ENCODE measurements at places on chromosomes 11 and 22.

DNA sequence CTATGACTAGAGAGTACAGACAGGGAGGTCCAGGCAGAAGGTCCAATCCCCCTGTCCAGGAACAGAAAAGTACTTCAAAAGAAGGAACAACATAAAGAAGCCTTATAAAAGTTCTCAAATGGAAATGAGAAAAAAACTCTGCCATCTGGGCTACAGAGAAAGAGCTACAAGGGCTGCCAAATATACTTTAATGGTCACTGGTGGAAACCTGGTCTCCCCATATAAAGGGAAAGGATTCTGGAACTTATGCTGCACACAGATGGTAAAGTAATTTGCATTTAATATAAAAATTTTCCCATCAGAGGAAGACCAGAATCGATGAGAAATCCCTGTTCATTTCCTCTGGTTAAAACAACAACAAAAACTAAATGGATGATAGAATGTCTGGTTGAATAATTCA lies 119.4 kb upstream of the MTMR2 start:
- no peaks in the 10 kb centered on the region for H3K36me3 ChIP-seq
- H3K27me3 ChIP-seq = no peaks in the 10 kb centered on the region
- H3K4me1 ChIP-seq = no peaks in the 10 kb centered on the region
- H3K27ac ChIP-seq = no peak overlapping the region
- H3K4me3 ChIP-seq = no peak overlapping the region
- DNase-seq = no peak

DNA sequence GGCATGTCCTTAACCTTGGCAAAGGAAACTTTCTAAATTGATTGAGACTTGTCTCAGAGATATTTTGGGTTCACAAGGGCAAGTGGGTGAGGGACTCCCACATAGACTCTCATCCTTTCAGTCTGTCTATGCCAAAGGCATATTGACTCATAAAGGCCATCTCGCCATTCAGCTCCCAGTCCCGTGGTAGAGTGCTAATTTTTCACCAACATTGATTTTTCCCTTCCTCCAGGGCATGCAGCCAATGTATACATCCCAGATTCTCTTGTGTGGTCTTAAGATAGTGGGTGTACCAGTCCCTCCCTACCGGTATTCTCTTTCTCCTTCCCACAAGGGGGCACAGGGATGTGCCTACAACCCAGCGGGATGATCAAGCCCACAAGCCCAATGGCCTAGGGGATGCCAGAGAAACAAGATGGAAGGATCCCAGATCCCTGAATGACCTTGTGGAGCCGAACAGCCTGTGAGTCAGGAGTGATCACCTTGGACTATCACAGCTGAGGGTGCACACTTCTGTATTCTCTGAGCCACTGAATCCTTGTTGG lies 7.9 kb downstream of the C11orf96 start:
- no peak for DNase-seq
- H3K4me3 ChIP-seq = no peak overlapping the region
- H3K27me3 ChIP-seq = no peaks in the 10 kb centered on the region
- H3K27ac ChIP-seq = no peak overlapping the region
- peaks cover 3% of the 10 kb centered on the region for H3K4me1 ChIP-seq
- no peaks in the 10 kb centered on the region for H3K36me3 ChIP-seq

DNA sequence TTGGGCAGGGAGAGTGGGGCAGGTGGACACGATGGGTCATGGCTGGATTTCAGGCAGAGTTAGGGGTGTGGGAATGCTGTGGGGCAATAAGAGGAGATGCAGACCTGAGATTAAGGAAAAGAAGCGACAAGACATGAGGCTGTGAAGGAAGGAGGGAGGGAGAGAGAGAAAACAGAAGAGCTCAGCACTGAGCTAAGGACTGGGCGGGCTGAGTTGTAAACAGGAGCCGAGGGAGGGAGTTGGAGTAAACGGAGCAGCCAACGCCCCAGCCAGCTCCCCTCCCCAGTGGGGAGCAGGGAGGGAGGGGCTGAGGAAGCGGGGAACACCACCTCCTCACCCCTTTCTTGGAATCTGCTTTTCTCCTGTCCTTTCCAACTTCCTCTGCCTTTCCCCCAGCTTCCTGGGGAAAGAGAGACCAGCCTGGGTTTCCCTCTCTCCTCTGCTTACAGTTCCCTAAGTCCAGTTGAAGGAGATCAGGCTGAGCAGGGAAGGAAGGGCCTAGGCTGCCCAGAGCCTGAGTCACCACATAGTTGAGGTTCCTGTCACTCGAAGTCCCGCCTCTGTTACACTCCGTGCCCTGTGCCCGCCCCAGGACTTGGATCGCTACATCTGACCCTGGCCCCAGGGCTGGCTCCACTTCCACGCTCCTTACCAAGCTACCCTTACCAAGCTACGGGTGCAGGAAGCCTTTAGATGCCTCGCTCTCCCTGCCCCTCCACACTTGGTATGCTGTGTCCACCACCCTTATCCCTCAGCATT lies 6.7 kb upstream of the AHNAK start:
- H3K4me3 ChIP-seq = no peak overlapping the region
- H3K27me3 ChIP-seq = no peaks in the 10 kb centered on the region
- peak; percentile 97 for DNase-seq
- peak overlapping the region; percentile 77 for H3K27ac ChIP-seq
- H3K4me1 ChIP-seq = peaks cover 24% of the 10 kb centered on the region

DNA sequence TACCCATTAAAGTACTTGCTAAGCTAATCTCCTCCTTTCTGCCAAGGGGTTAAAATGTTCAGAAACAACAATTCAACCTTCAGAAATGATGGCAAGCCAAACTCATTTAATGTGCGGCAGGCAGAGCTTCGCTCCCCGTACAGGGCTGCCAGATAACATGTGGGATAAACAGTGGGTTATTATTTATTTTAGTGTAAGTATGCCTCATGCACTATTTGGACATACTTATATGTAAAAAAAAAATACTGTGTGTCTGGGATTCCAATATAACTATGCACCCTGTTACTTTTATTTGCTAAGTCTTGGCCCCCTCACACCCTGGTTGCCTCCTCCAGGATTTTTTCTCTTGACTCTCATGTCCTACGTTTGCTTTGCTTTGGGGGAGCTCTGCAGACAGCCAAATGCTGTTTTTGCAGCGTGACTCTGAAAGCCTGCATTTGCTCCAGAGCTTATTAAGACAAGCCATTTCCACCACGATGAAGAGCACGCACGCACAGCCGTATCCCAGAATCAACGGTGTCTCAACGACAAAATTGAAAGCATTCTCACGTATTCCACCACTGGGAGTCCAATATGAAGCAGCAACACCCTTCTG lies 86.5 kb upstream of the SHANK2 start:
- H3K27ac ChIP-seq = no peak overlapping the region
- H3K4me3 ChIP-seq = no peak overlapping the region
- no peaks in the 10 kb centered on the region for H3K27me3 ChIP-seq
- H3K36me3 ChIP-seq = no peaks in the 10 kb centered on the region

DNA sequence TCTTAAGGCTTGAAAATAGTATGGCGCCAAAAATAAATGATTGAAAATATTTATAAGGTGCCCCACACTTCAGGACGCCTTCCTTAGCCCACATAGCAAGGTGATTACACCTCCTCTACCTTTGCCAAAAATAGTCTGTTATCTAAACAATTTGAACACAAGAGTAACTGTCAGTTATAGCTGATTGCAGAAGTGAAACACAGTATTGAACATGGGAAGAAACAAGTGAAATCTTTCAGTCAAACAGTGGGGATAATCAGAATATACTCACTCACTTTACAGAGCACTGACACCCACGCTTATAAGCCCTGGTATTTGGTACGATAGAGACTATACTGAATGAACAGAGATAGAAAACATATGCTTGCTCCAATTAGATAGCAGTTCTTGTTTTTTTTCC lies 203.1 kb downstream of the RAB38 start:
- no peak for DNase-seq
- no peaks in the 10 kb centered on the region for H3K36me3 ChIP-seq
- no peaks in the 10 kb centered on the region for H3K27me3 ChIP-seq

DNA sequence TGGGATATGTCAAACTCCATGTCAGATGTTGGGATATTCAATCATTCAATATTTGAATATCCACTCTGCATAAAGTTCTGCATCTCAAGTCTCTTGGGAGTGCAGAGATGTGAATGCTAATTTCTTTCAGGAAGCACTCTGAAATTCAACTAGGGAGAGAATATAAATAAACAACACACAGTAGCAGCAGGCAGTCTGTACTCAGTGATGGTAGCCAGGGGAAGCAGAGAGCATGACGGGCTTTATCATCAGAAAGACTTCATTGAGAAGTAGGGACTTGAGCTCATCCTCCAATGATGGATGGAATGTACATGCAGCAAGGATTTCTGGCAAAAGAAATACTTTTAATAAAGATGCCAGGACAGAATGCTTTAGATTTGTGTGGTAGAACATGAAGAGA lies 9.8 kb upstream of the TEAD1 start:
- no peaks in the 10 kb centered on the region for H3K36me3 ChIP-seq
- H3K4me1 ChIP-seq = no peaks in the 10 kb centered on the region
- no peak for DNase-seq
- no peaks in the 10 kb centered on the region for H3K27me3 ChIP-seq
- H3K27ac ChIP-seq = no peak overlapping the region

- no peak overlapping the region for H3K27ac ChIP-seq
- H3K36me3 ChIP-seq = no peaks in the 10 kb centered on the region
- no peaks in the 10 kb centered on the region for H3K4me1 ChIP-seq
- H3K27me3 ChIP-seq = no peaks in the 10 kb centered on the region
Measured at GRCh38 chr11:113518716-113519495, 43.7 kb upstream of the DRD2 start.

DNA sequence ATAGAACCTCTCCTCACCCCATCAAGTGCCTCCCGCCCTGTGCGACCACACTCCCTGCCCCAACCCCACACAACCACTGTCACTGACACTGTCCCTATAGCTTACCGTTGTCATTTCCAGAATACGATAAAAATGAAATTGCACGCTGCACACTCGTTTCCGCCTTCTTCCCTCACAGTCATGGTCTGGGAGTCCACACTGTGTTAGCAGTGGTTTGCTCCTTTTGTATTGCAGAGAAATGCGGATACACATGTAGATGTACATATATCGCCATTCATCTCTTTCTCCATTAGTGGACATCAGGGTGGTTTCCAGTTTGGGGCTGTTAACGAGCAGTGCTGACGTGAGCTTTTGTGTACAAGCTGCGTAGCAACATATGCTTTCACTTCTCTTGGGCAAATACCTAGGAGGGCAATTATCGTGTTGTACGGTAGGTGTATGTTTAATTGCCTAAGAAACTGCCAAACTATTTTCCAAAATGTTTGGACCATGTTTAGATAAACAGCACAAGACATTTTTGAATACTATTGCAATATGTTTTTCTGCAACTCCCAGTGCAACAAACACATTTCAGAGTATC lies 59.2 kb upstream of the CD5 start:
- H3K27ac ChIP-seq = no peak overlapping the region
- H3K27me3 ChIP-seq = no peaks in the 10 kb centered on the region
- no peak overlapping the region for H3K4me3 ChIP-seq
- no peaks in the 10 kb centered on the region for H3K36me3 ChIP-seq
- no peak for DNase-seq

DNA sequence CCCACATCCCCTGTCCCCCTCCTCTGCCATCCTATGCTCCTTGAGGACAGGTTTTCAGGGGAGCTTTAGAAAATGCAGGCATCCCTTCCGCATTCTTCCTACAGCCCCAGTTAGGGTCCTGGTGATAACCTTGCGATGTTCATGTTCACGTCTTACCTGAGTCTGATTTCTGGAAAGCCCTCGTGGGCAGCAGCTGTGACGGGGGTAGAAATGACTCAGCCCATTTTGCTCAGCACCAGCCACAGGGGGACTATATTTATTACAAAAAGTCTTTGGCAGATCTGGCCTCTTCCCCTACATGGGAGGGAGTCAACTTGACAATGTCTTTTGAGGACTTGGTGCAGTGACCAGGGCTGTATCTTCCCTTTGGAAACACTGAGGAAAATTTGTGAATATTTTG lies 12.3 kb downstream of the PKNOX2 start:
- no peak overlapping the region for H3K27ac ChIP-seq
- H3K4me1 ChIP-seq = no peaks in the 10 kb centered on the region
- no peaks in the 10 kb centered on the region for H3K27me3 ChIP-seq
- H3K36me3 ChIP-seq = no peaks in the 10 kb centered on the region
- DNase-seq = no peak
- no peak overlapping the region for H3K4me3 ChIP-seq

DNA sequence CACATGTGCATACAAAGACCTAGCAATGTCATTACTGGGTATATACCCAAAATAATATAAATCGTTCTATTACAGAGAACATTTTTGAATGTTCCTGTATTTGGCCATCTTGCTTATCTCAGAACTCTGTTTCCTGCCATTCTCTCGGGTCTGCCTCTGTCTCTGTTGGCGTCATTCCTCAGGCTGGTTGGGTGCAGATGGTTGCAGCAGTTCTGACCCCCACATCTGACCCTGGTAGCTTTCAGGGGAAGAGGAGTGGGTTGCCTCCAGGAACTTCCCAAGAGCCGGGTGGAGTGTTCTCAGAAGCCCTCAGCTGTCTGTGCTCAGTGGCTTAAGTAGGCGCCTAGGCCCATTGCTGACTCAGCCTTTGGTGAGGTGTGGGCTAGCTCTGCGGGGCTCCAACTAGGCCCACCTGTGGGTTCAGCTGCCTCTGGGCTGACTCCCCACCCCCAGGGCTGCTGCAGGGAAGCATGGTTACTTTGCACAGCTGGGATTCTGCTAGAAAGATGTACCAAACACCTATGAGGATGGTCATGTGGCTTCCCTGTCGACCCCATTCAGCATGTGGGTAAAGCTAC lies 114.0 kb downstream of the TBC1D22A start:
- no peak overlapping the region for H3K27ac ChIP-seq
- H3K36me3 ChIP-seq = no peaks in the 10 kb centered on the region
- H3K4me3 ChIP-seq = no peak overlapping the region
- no peak for DNase-seq
- H3K27me3 ChIP-seq = no peaks in the 10 kb centered on the region

- no peak overlapping the region for H3K27ac ChIP-seq
- no peaks in the 10 kb centered on the region for H3K36me3 ChIP-seq
- DNase-seq = peak; percentile 22
- no peaks in the 10 kb centered on the region for H3K27me3 ChIP-seq
- H3K4me1 ChIP-seq = peaks cover 9% of the 10 kb centered on the region
Measured at GRCh38 chr22:48370508-48371325, 1457.0 kb downstream of the BRD1 start.

Measured in mesendoderm (in vitro differentiated cells).